ENCODE measurements at places on chromosomes 13 and 19.

- peak; percentile 88 for DNase-seq
Observed at GRCh38 chr19:17289489-17289888, 7.8 kb downstream of the ANKLE1 start.

- DNase-seq: no peak
Observed at GRCh38 chr19:7072541-7072940, 3.0 kb downstream of the ZNF557 start.

DNA sequence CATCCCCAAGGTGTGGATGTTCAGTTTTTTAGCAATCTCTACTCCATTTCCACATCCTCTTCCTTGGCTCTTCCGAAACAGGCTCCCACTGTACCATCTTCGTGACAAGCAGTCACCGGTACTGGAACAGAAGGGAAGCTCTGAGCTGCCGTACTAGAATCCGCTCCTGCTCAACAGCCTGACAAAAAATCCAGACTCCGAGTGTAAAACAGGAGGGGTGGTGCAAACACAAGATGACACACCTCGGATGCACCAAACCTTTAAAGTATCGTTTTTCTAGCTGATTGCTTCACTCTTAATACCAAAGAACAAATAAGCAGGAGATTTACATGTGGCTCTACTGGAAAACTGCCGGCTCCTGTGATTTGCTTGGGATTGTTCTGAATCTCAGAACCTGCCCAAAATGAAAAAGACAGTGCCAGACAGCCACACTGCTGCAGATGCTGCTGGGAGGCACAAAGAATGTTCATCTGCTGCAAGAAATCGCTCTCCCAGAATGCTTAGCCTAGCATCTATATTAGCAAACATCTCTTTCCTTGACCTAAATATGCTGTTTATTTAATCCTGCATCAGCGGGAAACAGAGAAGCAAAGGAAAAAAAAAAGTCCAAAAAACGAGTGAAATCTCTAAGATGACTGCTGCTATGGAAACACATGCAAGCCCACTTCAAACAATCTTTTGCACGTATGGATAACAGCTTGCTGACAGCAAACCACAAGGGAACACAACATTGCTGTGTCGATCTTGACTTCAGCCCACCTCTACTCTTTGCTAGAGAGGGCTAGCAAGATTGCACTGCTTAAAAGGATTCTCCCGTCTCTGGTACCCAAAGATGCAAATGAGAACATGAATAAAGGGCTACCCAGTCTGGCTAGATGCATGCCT, 38.0 kb upstream of the DOCK9 start:
- DNase-seq: no peak

GRCh38 chr19:10583036-10583776, 3.9 kb downstream of the AP1M2 start:
- DNase-seq: no peak

DNA sequence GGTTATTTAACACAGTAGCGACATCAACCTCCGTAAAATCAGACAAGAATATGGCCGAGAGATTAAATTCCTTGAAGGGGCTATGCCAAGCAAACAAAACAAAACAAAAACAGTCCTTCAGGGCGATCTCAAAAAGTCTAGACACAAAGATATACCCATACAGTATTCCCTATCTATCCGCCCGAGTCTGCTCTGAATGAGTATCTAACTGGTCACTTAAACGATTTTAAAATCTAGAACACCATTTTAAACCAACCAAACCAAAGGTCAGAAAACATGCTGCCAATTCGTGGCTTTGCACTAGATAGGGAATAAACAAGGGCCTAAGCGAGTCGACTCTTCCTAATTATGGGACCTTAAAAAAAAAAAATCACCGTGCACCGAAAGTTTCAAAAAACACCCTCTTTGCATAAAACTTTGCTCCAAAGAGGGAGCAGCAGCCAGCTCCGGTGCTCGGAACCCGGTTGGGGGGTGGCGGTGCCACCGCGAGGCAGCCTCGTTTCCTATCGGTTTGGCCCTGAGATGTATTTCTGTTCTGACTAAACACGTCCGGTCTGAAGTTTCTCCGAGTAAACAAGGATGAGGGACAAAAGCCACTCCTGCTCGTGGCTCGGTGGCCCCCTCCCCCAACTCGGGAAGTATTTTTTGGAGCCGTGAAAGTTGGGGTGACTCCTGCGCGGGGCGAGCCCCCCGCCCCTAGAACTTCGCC, 1.8 kb downstream of the HMGB1 start:
- no peak for DNase-seq

DNA sequence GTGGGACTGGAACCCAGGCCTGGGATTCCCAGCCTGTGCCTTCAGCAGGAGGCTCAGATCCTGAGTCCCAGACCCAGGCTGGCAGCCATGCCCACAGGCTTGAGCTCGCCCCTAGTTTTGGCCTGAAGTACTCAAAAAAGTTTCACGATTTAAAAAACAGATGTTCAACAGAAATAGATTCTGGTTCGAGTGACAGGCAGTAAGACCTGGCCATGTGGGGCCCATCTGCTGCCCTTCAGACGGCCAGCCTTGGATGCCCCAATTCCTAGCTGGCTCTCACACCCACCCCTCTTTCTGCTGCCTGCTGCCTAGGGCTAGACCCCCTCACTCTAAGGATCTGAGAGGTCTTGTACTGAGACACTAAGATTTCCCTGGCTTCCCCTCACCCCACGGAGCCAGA, 2.8 kb upstream of the DMPK start:
- no peak for DNase-seq

DNA sequence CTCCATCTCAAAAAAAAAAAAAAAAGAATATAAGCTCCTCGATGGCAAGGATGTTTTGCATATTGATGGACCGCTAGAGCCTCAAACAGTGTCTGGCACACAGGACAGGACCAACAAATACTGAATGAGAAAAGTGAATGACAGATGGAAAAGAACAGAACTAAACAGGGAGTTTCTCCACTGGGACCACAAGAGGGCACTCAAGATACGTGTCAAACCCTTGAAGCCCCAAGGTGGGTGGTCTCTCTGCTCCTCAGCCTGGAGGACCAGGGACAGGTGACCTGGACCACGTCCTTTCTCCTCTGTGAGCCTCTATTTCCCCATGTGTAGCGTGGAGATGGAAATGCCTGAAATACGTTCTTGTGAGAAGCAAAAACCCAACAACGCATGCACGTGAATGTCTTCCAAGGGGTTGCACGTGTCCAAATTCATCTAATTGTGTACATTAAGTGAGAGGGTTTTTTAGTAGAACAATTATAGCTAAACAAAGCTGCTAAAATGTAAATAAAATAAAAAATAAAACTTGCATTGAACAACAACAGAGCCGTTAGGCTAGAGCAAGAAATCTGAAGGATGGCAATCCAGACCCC, 5.7 kb upstream of the CDC42EP5 start:
- peak; percentile 42 for DNase-seq

DNA sequence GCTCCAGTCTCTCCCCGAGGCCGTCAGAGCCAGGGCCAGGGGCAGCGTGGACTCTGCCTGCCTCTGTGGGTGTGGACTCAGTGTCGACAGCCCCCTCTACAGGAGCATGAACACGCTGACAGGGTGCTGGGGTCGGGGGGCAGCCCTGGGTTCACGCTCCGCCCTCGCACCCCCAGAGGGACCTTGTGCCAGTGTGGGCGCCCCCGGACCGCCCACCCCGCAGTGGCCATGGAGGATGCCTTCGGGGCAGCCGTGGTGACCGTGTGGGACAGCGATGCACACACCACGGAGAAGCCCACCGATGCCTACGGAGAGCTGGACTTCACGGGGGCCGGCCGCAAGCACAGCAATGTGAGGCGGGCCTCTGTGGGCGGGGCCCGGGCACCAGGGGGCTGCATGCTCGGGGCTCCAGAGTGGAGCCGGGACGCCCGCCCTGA, 8.3 kb downstream of the TRPM4 start:
- DNase-seq: no peak

- no peak for DNase-seq
Observed at GRCh38 chr19:45501730-45502014, 3.4 kb downstream of the PPM1N start.

DNA sequence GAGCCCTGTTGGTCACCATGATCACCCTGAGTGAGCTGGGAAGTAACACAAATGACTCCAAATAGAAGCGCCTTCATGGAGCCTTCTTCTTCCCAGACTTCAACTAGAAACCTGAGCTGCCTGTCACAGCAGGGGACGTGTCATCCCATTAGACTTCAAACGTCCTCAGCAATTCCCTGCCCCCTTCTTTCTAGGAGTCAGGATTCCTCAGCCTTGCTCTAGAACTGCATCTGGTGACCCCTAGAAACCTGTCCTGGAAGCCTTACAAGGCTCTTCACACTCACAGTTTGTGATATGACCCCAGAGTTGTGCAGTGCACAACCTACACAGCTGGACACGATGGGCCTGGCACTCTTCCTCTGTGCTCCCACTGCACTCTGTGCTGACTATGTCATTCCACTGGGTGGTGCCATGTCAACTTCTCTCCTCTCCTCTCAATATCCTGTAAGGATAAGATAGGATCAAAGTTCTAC, 23.6 kb upstream of the TTYH1 start:
- no peak for DNase-seq

GRCh38 chr19:45200568-45200967, 22.0 kb downstream of the BLOC1S3 start:
- DNase-seq: peak; percentile 65

GRCh38 chr19:19860756-19861390, 4.8 kb upstream of the ZNF253 start:
- no peak for DNase-seq

- DNase-seq: no peak
Observed at GRCh38 chr13:110183910-110184309, 123.0 kb downstream of the COL4A1 start.

GRCh38 chr13:114325729-114326128, 11.4 kb downstream of the CHAMP1 start:
- peak; percentile 45 for DNase-seq

GRCh38 chr19:40687525-40688016, 2.9 kb downstream of the NUMBL start:
- no peak for DNase-seq

- DNase-seq: no peak
Observed at GRCh38 chr19:11321191-11322126, 18.0 kb downstream of the RAB3D start.

GRCh38 chr13:26679411-26680122, 81.0 kb downstream of the GPR12 start:
- no peak for DNase-seq

DNA sequence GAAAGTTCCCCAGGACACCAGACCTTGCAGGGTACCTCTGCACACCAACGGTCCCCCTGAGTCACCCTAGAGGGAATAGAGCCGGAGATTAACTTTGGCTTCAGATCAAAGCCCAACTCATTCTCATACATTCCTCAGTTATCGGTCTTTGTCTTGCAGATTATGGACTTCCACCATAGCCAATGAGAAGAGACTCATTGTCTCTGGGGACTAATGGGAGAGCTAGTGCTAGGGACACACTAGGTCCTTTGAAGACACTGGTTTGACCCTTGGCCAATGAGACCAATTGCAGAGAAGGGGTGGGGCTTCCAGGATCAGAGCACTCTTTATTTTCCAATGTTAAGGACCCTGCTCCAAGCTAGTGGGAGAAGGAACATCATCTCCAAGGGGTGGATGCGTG, 6.1 kb downstream of the KLK7 start:
- no peak for DNase-seq

- no peak for DNase-seq
Observed at GRCh38 chr13:24180750-24181377, 20.3 kb downstream of the SPATA13 start.

- peak; percentile 76 for DNase-seq
Observed at GRCh38 chr19:35274323-35274722, 5.6 kb downstream of the USF2 start.

DNA sequence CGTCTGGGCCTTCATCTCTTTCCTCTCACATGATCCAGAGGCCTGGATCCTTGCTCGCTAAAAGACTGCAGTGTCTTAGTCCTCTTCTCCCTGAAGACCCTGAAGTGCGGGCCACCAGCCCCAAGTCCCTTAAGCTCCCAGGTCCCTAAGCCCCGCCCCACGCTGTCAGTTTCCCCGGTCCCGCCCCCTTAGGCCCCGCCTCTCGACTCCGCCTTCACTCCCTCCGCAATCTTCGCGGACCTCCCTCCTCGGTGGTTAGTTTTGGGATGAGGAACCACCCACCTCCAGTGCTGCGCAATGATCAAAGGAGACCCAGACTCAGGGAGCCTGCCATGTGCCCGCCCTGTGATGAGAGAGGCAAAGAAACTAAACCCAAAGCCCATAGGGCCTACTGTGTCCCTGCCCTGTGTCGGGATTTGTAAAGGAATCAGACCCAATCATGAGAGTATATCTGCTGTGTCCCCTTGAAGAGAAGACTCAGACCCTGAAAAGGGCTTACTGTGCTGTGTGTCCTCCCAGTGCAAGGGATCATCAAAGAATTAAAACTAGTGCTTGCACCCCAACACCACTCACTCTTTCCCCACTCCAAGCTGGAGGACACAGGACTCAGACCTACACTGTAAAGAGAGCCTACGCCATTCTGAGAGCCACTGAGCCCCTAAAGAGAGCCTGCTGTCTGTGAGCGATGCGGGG, 3.0 kb upstream of the COX6B1 start:
- peak; percentile 74 for DNase-seq

DNA sequence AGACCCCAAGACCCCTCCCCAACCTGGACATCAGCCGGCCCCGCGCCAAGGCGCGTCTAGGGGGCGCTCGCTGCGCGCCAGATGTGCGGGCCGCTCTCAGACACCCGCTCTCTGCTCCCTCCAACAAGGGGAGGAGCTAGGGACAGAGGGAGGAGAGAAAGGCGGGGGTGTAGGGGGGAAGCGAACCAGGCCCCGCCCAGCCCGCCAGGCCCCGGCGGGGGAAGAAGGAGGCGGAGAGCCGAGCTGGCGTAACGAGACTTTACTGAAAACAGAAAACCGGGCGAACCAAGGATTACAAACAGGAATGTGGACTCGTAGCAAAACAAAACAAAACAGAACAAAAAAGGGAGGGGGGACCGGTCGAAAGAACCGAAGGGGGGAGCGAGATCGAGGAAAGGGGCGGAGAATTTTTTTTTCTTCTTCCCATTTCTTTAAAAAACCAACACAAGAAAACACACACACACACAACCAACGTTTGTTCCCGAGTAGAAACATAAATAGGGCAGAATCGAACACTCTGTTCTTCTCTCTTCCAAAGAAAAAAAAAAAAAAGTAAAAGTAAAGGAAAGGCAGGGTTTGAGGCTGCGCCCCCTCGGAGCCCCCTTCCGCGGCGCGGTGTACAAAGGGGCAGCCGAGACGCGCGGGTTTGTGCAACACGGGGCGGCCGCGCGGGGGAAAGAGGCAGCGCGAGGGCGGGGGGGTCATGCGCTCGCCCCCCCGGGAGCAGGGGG, 1.7 kb downstream of the JUND start:
- peak; percentile 92 for DNase-seq

- DNase-seq: no peak
Observed at GRCh38 chr13:26011996-26012821, 39.6 kb downstream of the SHISA2 start.

GRCh38 chr13:98543378-98544103, 33.4 kb downstream of the STK24 start:
- no peak for DNase-seq

GRCh38 chr19:51602189-51602854, 27.9 kb downstream of the SIGLEC5 start:
- DNase-seq: peak; percentile 28

All from MV-4-11 (cell line).